ENCODE measurements at places on chromosomes 7 and 10.

DNA sequence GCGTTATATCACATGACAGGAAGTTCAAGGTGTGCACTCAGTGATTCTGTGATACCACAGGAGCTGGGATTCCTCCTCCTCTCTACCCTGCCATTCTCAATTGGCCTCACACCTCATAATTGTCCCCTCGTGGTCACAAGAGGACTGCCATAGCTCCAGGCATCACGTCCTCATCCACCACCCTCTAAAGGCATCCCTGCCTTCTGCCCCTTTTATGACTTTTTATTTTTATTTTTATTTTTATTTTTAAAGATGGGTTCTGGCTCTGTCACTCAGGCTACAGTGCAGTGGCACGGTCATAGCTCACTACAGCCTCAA, 47.0 kb downstream of the PDGFA start:
- DNase-seq = no peak

DNA sequence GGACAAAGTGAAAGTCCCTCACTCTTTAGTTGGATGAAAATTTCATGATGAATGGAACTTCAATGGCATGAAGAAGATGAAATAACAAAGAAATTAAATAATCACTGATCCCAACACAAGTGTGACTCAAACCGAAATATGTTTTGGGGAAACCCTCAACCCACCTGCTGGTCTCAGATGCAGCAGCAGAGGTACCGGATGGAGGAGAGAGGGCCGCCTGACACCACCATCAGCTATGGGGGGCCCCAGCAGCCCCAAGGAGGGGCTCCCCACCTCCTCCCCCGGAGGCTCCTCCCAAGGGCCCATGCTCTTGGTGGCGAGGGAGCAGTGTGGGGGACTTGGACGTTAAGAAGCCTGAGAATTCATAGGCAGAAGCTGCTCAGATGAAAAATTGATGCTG, 137.2 kb upstream of the ADARB2 start:
- DNase-seq = no peak

- no peak for DNase-seq
Measured at GRCh38 chr7:27890205-27890849, 150.4 kb downstream of the TAX1BP1 start.

DNA sequence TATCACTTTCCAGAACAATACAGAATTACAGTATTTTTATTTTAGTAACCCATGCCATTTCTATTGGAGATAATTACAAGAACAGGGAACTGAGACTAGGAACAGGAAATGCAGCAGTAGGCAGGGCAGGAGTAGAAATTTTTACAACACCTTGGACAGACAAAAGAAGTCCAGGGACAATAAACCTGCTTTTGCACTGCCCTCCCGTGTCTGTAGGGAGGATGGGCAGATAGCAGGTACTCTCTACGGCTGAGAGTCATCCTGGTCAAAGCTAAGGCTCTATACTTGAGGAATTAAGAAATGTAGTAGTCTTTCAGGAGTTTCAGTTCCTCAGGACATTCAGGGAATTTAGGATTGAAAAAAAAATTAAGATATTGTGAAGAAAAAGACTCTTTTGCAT, 63.4 kb downstream of the VAX1 start:
- no peak for DNase-seq

GRCh38 chr7:157253850-157254249, 83.0 kb upstream of the DNAJB6 start:
- no peak for DNase-seq

DNA sequence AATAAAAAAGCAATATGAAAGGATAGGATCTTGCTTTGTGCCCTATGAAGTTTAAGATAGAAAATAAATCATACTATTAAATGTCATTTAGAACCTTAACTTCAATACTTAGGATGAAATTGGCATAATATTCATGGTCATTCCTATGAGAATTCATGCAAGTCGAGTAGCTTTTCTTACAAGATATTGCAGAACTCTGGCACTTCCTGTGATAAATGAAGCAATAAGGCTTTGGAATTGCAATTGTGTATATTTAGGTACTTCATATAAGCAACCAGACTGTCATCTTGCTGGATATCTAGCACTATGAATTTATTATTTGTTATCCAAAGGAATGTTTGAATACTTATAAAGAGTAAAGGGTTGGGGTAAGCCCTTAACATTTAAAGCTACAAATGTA, 116.5 kb downstream of the ZNF438 start:
- DNase-seq = no peak

DNA sequence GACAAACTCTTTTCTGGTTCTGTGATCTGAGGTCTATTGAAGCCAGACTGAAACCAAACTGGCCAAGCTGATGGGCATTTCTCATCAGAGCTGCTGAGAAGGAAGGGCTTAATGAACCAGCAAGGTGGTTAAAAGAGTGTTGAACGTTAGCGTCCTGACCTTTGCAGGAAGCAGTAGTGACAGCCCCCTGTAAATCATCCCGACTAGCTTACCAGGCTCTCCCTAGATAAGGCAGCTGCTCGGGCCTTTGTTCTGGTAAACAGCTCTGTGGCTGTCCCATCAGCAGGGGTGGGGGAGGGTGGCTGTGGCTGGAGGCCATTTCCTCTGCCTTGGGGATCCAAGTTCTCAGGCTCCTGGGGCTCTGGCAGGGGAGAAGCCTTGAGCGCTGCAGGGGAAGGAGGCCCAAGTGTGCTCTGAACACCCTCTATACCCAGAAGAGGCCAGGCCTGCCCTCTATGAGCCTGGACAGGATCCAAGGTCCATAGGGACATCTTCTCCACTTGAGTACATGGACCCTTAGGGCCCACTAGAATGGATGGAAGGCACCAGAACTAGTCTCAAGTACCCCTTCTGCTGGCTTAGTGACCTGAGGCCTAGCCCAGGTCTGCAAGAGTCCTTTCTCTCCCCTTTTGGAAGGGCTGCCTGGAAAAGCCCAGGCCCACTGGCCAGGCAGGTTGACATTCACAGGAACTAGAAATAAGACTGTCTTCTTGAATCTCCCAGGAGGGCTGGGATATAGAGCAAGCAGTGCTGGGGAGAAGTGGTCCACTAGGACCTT, 134.6 kb downstream of the ARHGAP22 start:
- no peak for DNase-seq
